Heart right ventricle (tissue), 16 donors: ENCODE measurements at places on chromosomes 6 and 20. TPM values are rescaled to one million over a fixed set of nuclear protein-coding genes. Genes with fewer than 3 reads are reported as not detected.

Gene CST1
- not detected for total RNA-seq

Gene C6orf141
- 0.16 TPM for total RNA-seq

Gene FAM83B
- total RNA-seq: not detected

Gene LGSN
- not detected for total RNA-seq

DNA sequence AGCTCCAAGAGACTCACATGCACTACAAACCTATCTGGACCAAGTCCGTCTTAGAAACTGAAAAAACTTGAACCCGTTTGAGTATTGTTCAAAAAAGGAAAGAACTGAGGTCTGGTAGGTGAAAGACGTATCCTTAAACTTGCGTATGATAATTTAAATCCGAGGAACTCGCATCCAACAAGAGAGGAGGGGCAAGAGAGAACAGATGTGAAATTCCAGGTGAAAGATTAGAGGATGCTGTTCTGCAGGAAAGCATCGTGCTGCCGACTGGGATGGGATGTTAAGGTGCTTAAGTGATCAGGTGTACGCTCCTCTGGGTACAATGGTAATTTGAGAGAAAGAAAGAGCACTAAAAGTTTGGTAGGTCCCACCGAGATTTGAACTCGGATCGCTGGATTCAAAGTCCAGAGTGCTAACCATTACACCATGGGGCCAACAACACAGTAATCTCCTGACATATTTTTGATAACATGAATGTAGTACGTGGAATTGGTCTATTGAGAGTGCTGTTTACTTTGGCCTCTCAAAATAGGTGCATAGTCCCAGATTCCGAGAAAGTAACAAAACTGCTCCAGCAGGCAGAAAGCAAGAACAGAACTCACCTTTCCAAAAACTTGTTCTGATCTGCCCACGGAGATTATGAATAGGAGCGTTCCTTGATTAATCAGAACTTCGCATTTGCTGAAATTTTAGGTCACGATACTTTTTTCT is 53.5 kb upstream of the BTN3A2 start:
- H3K27me3 ChIP-seq: no peaks in the 10 kb centered on the region
- H3K4me3 ChIP-seq: peak overlapping the region; percentile 50
- H3K4me1 ChIP-seq: no peaks in the 10 kb centered on the region
- no peaks in the 10 kb centered on the region for H3K36me3 ChIP-seq

GRCh38 chr6:2745246-2745645 is 5.5 kb downstream of the MYLK4 start:
- H3K36me3 ChIP-seq: no peaks in the 10 kb centered on the region
- H3K27me3 ChIP-seq: no peaks in the 10 kb centered on the region
- H3K27ac ChIP-seq: no peak overlapping the region
- no peak for DNase-seq

DNA sequence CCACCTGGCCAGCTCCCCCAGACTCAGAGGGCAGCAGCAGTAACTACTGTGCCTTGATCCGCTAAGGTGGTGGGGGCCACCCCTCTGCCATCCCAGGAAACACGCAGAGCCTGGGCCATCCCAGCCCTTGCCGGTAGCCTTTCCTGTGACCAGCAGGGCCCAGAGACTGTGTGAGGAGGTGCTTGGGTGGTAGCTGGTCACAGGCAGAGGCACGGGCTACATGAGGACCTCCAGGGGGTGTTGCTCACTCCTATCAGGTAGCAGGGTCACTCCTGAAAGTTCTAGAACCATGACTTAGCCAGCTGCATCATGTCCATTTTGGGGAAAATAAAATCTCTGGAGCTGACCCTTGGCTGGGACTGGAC is 22.8 kb downstream of the PCMTD2 start:
- DNase-seq: no peak
- H3K27ac ChIP-seq: no peak overlapping the region
- H3K4me3 ChIP-seq: no peak overlapping the region
- H3K36me3 ChIP-seq: peaks cover 18% of the 10 kb centered on the region
- no peaks in the 10 kb centered on the region for H3K27me3 ChIP-seq

DNA sequence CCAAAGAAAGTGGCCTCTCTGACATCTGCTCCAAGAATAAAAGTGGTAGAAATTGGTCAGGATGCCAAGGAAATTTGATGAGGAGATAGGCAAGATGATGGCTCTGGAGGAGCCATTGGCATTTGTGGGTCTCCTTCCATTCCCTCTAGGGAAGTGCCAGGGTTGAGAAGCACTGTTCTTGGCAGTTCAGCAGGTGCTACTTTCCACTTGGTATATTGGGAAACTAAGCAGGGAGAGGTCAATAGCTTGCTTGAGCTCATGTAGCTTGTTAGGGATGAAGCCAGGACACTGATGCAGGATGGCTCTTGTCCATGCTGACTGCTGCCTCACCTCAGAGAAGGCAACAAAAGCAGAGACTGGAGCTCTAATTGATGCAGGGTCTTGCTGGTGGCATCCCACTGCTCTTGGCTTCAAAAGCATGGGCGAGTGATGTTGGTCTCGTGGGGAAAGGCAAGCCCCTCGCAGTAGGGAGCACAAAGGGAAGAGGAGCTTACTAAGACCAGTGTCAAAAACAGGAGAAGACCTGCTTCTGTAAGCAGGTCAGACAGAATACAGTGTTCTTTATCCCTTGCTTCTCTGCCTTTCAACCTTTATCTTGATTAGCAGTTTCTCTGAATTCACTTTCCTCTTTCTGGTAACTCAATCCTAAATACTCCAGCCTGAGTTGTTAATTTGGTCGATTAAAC is 73.1 kb upstream of the RIPOR2 start:
- no peaks in the 10 kb centered on the region for H3K36me3 ChIP-seq
- peaks cover 14% of the 10 kb centered on the region for H3K4me1 ChIP-seq
- H3K27me3 ChIP-seq: no peaks in the 10 kb centered on the region
- H3K27ac ChIP-seq: no peak overlapping the region
- H3K4me3 ChIP-seq: no peak overlapping the region
- DNase-seq: no peak

DNA sequence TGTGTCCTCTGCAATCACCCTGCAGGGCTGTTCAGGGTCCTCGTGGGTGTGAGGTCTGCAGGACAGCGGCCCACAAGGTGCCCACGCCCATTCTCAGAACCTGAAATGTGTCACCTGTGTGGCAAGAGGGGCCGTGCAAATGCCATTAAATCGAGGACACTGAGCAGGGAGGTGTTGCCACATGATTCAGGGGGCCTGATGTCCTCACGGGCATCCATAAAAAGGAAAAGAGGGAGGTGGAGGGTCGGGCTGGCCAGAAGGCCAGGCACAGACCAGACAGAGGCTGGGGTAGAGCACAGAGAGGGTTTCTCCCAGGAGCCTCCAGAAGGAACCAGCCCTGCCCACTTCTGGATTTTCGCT is 239.6 kb downstream of the ERMARD start:
- no peak for DNase-seq
- H3K27ac ChIP-seq: no peak overlapping the region
- no peak overlapping the region for H3K4me3 ChIP-seq
- peaks cover 8% of the 10 kb centered on the region for H3K4me1 ChIP-seq
- H3K27me3 ChIP-seq: no peaks in the 10 kb centered on the region

GRCh38 chr20:56552911-56553629 is 20.0 kb downstream of the FAM209B start:
- no peak overlapping the region for H3K27ac ChIP-seq
- no peak for DNase-seq
- peaks cover 25% of the 10 kb centered on the region for H3K4me1 ChIP-seq
- H3K36me3 ChIP-seq: no peaks in the 10 kb centered on the region
